Gastrocnemius medialis (tissue), 4 donors: ENCODE measurements at places on chromosomes 1 and 21.
A peak's percentile ranks its signal among the peaks of the same experiment; 100 is the strongest.

- no peak for DNase-seq
Measured at GRCh38 chr1:87979079-87979478, 650.4 kb downstream of the LMO4 start.

DNA sequence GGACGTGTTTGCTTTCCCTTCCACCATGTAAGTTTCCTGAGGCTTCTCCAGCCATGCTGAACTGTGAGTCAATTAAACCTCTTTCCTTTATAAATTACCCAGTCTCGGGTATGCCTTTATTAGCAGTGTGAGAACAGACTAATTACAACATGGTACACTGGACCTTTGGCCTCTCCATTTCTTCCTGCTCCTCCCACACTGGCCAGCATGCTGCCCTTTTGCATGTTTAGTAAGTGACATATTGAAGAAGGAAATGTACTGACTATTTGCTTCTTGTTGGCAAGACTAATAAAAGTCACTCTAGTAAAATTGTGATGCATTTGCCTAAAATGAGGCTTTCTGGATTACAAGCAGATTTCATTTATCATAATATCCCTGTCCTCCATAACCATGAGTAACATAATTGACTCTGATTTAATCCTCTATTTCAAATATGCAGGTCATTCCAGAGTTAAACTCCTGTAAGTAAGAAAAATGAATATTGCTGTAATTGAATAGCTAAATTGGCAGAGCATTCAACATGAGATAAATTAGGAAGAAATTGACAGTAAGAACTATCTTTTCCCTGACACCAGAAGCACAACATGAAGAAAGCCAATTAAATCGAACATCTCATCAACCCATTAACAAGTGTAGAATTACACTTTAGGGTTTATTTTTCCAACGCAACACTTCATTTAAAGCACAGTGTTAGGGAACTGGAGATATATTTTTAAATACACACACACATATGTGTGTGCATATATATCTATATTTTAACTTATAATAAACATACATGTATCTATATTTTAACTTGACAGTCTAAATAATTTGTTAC is 427.8 kb upstream of the ZP4 start:
- no peak for DNase-seq

DNA sequence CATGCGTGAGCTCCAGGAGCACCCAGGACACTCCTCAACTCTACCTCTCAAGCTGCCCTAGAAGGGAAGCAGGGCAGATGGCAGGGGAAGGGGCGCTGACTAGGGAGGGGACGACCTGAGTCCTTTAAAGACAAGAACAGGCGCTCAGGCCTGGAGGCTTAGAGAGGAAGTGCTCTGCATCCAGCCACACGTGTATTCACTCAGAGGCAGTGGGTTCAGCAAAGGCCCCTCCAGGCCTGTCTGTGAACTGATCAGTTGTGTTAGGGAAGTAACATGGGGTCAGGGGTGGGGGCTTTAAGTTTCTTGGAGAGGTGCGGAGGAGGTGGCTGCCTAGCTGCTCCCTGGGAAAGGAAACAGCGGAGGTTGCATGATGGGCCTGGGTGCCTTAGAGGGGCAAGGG is 37.1 kb upstream of the ARF1 start:
- DNase-seq: no peak

- no peak for DNase-seq
Measured at GRCh38 chr1:6762060-6762459, 23.2 kb upstream of the CAMTA1 start.

DNA sequence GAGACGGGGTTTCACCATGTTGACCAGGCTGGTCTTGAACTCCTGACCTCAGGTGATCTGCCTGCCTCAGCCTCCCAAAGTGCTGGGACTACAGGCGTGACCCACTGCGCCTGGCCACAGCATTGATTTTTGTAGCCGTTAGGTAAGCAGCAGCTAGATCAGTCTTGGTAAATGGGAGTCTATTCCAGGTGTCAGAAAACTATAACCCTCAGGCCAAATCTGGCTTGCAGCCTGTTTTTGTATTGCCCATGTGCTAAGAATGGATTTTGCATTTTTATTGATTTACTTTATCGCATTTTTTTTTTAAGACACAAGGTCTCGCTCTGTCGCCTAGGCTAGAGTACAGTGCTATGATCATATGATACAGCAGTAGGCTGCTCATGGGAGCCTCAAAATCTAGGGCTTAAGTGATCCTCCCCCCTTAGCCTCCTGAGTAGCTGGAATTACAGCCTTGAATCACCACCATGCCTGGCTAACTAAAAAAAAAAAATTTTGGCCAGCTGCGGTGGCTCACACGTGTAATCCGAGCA is 16.6 kb upstream of the SRSF10 start:
- DNase-seq: no peak

DNA sequence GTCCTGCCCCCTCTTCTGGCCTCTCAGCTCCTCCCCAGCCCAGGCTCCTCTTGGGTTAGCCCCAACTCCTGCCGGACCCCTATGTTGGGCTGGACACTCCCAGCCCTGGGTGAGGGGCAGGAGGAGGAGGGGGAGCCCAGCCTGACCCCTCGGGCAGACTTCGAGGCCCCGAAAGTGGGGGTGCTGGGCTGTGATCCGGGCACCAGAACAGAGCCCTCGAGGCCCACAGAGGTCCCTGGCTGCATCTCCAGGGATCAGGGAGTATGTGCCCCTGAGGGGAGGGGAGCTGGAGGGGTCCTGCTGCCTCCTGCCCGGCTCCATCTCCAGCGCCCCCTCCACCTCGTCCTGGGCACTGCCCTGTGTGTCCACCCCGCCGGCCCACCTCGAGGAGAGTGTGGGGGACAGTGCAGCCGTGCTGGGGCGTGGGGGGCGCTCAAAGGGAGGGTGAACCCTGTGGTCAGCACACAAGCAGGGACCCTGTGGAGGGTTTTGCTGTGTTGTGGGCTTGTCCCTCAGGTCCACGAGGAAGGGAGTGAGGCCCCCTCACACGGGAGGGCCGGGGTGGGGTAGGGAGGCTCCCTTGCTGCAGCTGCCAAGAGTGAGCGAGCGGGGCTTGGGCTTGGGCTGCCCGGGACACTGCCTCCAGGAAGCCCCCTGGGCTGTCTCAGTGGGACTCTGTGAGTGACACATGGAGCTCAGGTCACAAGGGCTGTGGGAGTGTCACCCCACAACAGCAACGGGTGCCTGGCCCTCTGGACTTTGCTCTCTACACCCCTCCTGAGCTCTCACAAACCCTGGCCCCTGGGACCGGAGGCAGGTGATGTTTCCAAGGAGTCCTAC is 54.4 kb downstream of the COL18A1 start:
- DNase-seq: no peak

DNA sequence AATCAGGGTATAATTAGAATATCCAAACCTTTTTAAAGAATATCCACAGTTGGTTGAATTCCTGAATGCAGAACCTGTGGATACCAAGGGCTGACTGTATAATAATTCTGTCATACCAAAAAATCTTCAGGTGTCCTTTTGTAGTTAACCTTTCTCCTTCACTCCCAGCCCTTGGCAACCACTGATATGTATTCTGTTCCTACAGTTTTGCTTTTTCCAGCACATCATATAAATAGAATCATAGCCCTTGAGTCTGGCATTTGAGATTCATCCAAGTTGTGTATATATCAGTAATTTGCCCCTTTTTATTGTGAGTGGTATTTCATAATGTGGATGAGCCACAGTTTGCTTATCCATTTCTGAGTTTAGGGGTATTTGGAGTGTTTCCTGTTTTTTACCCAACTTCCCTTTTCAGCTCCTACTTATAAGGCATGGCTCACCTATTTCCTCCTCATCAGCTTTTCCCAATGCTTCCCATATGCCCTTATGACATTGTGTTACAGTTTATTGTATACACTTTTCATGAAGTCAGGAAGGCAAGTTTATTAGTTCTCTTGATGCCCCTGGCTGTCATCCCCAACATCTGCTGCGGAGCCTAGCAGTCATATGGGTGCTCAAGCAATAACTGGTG is 35.0 kb upstream of the AGO1 start:
- no peak for DNase-seq

- no peak for DNase-seq
Measured at GRCh38 chr1:184152434-184152898, 100.9 kb downstream of the TSEN15 start.

- no peak for DNase-seq
Measured at GRCh38 chr1:193355178-193355577, 168.8 kb upstream of the B3GALT2 start.

GRCh38 chr21:29914326-29914725 is 25.5 kb downstream of the GRIK1 start:
- no peak for DNase-seq

DNA sequence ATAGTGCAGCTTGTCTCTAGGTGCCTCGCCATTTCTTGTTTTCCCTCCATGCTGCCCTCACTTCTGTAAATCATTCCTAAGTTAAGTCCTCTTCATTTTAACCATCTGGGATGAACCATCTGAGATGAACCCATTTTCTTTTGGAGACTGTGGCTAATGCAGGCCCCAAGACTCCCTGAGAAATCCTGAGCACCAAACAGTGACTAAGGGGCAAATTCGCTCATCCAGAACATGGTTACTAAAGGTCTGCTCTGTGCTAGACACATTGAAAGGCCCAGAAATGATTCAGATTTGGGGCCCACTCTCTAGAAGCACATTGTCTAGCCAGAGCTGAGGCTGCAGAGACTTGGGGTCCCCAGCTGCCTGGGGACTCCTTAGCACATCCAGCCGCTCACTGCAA is 151.9 kb upstream of the CTTNBP2NL start:
- no peak for DNase-seq

DNA sequence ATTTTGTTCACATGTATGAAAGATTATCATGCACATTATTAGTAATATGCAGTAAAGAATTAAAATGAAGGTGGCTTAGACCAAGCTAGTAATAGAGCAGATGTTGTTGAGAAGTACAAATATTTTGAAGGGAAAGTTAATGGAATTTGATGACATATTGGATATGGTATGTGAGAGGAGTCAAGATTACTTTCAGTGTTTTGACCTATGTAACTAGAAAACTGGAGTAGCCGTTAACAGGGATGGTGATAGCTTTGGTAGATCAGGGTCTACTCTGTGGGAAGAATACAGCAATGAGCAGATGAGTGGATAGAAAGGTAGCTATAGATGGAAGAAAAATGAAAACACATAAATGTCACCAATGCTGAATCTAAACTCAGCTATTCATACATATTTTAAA is 163.2 kb upstream of the LRRC7 start:
- no peak for DNase-seq

GRCh38 chr21:39553331-39553730 is 59.4 kb upstream of the B3GALT5 start:
- DNase-seq: no peak

- peak; percentile 64 for DNase-seq
Measured at GRCh38 chr1:115426231-115426771, 88.3 kb upstream of the NGF start.

DNA sequence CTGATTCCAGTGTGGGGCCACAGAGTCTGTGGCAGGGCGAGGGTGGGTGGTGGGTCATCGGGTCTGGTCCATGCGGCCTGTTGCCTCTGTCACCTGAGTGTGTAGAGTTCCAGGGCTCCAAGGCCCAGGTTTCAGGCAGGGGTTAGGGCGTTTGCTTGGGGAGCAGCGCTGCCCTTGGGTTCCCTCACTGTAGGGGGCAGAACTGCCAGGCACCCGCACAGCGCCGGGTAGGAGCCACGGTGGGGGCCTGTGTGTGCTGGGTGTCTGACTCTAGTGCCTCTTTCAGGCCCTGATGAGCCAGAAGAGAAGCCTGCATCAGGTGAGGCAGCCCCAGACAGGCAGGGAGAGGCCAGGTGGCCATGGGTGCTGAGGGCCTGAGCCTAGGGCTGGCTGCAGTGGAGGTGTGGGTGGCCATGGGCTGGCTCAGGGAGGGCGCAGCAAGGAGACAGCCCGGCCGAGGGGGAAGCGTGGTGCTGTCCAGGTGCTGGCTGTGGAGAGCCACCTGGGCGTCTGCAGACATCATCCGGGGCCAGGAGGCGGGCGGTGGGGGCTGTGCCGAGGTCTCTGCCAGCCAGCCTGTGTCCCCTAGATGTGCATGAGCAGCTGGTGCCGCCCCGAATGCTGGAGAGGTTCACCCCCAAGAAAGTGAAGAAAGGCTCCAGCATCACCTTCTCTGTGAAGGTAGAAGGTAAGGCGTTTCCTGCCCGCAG is 72.3 kb downstream of the TRIM11 start:
- DNase-seq: no peak

DNA sequence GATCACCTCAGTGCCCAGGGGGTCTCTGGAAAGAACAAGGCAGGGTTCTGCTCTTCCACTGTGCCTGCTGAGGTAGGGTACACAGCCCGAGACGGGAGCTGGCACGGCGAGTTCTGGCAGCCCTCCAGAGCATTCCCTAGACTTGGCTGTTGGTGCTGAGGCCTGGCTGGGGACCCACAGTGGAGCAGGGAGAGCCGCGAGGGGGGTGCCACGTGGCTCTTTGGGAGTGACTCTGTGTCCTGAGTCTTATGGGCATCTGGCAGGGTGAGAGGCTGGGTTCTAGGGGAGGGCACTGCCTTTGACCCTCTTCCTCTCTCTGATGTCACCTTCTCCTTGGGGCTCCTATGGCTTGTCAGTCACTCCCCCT is 336.4 kb downstream of the CAMTA1 start:
- DNase-seq: peak; percentile 50
